ENCODE measurements at places on chromosomes 11 and 22.

DNA sequence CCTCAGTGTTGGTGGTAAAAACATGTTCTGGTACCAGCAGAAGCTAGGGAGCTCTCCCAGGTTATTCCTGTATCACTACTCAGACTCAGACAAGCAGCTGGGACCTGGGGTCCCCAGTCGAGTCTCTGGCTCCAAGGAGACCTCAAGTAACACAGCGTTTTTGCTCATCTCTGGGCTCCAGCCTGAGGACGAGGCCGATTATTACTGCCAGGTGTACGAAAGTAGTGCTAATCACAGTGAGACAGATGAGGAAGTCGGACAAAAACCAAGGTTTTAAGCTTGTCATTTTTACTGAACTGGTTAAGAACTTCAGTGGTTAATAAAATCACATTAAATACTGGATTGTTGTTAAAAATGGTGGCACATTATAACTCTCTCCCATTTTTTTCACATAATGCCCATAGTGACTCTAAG, 42.6 kb upstream of the VPREB1 start:
- no peak for DNase-seq

GRCh38 chr11:8910649-8911026, 351 bp upstream of the AKIP1 start:
- no peak for DNase-seq

DNA sequence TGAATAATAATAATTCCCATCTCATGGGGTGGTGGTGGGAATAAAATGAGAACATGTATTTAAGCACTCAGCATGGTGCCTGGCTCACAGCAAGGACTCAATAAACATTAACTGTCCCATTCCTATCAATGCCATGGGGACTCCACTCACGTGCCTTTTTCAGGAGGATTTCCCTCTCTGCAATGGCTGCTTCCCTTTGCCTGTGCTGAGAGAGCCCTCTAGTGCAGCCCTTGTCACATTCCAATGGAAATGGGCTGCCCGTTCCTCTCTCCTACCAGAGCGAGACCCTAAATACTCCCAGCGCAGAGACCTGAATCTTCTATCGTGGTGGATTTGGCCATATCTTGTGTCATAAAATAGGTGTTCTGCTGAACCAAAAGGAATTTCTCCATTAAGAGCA, 621.5 kb upstream of the B3GAT1 start:
- no peak for DNase-seq

- no peak for DNase-seq
Observed at GRCh38 chr11:11370255-11370961, 17.4 kb upstream of the CSNK2A3 start.

- DNase-seq = no peak
Observed at GRCh38 chr22:44385781-44386180, 73.0 kb upstream of the SHISAL1 start.

DNA sequence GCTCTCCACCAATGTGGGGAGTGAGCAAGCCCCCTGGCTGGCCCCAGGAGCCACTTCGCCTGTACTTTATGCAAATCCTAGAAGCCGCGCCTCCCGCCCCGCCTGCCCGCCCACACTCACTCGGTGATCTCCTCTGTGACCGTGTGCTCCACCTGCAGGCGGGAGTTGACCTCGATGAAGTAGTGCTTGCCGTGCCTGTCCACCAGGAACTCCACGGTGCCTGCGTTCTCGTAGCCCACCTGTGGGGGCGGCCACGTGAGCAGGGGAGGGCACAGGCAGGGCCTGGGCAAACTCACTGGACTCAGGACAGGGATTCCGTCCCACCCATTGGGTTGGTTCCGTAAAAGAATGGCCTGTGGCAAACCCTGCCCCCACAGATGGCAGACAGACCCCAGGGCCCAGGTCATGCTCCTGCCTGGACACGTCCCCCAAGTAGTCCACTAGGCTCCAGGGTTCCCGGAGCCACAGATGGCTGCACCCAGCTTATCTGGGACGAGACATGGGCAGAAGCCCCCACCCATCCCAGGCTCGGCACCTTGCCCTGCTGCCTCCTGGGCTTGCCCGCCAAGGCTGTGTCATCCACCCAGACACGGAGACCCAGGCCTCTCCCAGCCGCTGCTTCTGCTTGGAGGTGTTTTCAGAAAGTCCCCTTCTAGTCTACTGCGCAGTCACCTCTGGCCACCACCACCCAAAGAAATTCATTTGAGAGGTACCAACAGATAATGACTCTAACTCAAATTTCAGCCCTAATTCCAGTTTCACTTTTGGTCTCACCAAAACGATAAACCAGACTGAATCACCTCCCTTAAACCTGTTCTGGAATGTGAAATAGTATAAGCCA, 12.1 kb downstream of the LRFN4 start:
- DNase-seq = peak; percentile 85

GRCh38 chr11:134014511-134014910, 54.4 kb upstream of the JAM3 start:
- DNase-seq = no peak

DNA sequence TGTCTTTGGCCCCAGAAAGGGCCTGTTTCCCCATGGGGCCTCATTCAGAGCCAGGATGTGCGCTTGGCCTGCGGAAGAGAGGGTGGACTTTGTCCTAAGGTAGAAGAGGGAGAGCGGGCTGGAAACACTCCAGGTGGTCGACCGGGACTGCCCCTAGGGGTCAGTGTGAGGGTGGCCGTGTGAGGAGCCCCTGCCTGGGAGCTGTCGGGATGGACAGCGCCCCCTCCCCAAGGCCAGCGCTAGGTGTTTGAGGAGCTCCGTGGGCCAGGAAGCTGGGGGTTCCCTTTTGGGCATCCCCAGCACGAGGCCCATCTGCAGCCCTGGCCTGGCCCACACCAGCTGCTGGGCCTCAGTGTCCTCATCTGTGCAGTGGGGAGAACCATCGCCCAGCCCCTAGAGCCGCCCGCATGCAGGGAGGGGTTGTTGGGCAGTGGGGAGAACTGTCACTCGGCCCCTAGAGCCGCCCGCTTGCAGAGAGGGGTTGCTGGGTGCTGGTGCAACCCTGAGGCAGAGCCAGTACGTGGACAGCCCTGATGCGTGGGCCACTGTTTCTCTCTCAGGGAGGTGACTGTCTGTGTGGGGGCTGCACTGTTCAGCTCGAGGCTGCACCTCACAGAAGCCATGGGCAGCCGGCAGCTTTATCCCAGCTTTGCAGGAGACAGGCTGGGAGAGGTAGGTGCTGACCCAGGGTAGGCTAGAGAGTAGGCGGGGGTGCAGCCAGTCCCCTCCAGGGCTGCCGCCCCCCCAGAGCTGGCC, 1319.9 kb downstream of the BRD1 start:
- no peak for DNase-seq

- DNase-seq = no peak
Observed at GRCh38 chr11:111213256-111213655, 32.3 kb upstream of the POU2AF2 start.

GRCh38 chr11:115097796-115098408, 406.3 kb downstream of the CADM1 start:
- DNase-seq = no peak

- no peak for DNase-seq
Observed at GRCh38 chr11:116519499-116519898, 253.3 kb downstream of the BUD13 start.

DNA sequence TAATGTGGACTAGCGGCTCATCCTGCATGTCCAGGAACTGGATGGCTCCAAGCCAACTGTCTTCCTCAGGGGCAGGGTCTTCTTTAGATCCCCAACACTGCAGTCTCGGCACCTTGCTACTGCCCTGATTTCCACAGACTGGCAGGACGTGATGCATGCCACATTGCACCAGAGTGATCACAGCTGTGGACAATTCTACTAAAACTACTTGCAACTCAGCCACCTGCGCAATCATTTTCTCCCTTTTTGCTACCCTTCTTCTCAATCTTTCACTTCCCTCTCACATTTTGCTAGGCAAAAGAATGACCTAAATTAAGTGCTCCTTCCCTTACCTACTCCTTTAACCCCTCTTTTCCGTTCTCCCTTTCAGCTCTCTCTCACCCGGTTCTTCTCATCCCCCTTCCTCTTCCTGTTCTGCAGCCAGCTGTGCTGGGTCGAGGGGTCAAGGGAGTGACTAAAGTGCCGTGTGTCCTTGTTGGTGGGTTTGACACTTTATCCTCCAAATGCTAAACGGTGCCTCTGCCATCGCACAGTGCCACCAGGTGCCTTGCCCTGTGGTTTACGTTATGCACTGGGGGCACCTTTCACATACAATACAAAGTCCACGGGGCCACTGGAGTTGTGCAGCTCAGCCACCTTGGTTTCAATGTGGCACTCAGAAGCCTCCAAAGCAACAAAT, 11.5 kb upstream of the PEX26 start:
- no peak for DNase-seq

DNA sequence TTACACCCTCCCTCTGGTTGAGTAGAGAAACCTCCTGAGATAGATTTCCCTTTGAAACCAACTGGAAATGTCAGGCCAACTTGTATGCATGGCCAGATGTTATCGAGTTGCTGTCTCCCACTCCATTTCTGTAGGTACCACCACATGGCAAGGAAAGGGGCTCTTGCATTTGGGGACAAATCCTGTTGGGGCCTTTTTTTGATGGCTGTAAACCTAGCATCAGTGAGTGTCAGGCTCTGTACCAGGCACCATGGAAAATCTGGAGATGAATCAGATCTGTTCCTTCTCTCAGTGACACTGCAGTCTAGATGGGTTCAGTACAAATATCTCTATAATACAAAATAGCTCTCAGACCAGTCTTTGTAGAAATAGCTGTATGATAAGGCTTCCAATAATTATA, 58.4 kb downstream of the TRAF6 start:
- DNase-seq = no peak

GRCh38 chr11:71446942-71447688, 1.1 kb downstream of the DHCR7 start:
- DNase-seq = no peak

DNA sequence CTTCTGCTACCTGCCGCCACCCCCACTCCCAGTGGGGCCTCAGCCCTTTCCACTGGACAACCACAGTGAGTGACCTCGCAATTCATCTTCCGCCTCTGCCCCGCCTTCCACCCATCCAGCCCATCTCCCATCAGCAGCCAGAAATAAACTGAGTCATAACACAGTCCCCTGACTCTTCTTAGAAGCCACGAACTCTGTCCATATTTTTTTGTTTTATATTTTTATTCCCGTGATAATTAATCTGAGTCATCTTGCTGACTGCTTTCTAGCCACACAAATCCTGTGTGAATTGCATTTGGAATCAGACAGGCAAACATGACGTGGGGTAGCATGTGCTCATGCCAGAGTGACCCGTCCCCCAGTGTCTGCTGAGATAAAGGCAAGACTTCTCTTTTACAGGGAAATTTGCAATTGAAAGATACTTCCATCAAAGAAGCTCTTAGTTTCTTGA, 7.0 kb downstream of the FADD start:
- DNase-seq = no peak

- DNase-seq = no peak
Observed at GRCh38 chr11:59267736-59268475, 55.2 kb upstream of the MPEG1 start.

- no peak for DNase-seq
Observed at GRCh38 chr11:65135633-65136145, 1.4 kb upstream of the SYVN1 start.

DNA sequence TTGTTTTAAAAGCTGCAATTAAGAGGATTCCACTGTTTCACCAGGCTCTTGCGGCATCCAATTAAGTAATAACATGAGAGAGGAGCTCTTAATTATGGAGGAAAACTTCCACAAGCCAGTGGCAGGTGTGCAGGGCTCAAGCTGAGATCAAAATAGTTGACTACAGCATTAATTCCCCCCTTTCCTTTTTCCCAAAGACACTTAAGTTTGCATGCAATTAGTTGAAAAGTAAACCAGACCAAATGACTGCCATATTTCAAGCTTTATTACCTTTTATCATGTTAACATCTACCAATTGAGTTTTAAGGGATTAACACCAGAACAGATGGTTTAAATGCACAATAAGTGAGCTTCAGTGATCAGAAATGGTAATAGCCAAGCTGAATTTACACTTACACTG, 32.1 kb downstream of the FAM168A start:
- DNase-seq = no peak

- DNase-seq = no peak
Observed at GRCh38 chr22:20852076-20852475, 6.5 kb downstream of the PI4KA start.
